Melanocyte of skin (primary cell): ENCODE measurements at places on chromosomes 6 and 20. TPM values are rescaled to one million over a fixed set of nuclear protein-coding genes. Genes with fewer than 3 reads are reported as not detected.

The MARCKS gene
- total RNA-seq: 86.7 and 294 TPM in 2 replicates

The SAMD3 gene
- total RNA-seq: not detected in 2 replicates

The EYS gene
- under 0.01 TPM in 2 replicates for total RNA-seq

The GSTA2 gene
- total RNA-seq: under 0.01 TPM in 1 of 2 replicates, not detected in the other

The LY6G6D gene
- not detected in 2 replicates for total RNA-seq

The MAFB gene
- total RNA-seq: 1.5 and 1.7 TPM in 2 replicates

The TUBB2A gene
- total RNA-seq: 145 and 184 TPM in 2 replicates

The GJA10 gene
- not detected in 2 replicates for total RNA-seq
